ENCODE measurements at places on chromosomes 3 and 15.

DNA sequence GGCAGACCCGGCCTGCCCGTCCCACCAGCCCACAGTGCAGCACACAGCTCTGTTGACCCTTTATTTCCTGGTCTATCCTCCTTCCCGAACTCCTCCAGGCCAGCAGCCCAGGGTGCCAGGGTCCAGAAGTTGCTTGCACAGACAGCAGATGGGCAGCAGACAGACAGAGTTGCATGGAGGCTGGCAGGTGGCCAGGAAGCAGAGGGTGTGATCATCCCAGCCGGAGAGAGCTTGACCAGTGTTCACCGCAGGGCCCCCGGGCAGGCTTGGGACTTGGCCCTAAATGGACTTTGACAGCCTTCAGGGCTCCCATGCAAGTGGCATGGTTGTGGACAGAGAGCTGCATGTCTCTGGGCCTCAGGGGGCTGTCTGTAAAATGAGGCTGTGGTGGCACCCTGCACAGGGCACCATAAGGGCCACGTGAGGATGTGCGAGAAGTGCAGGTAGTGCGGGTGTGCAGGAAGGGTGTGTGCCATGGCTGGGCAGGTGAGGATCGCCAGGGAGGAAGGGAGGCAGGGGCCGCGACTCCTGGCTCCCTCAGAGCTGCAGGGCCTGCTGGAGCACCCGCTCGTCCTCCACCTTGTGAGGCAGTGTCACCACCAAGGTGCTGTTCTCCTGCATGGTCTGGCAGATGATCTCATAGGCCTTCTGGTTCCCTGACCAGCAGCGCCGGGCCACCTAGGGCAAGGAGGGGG is 6.3 kb upstream of the ZXDC start:
- no peak for DNase-seq

- DNase-seq: no peak
These were observed 60.7 kb downstream of the RPL22L1 start for GRCh38 chr3:170809007-170809974.

- DNase-seq: no peak
These were observed 241.9 kb upstream of the TOPAZ1 start for GRCh38 chr3:43999728-44000319.

GRCh38 chr15:43989938-43990337 is 163.1 kb downstream of the WDR76 start:
- no peak for DNase-seq

- DNase-seq: no peak
These were observed 118.7 kb downstream of the NUP210 start for GRCh38 chr3:13301286-13301987.

Data from activated T-helper 1 cell treated with anti-CD3 and anti-CD28 coated beads, Interleukin-2, amount 50 U/mL, for 16 hours (primary cell).